ENCODE measurements at places on chromosomes 7 and 10.

GRCh38 chr7:29285861-29286260, 91.3 kb downstream of the CHN2 start:
- DNase-seq = no peak

- no peak for DNase-seq
These were observed 222.6 kb downstream of the SEMA3E start for GRCh38 chr7:83426325-83426724.

DNA sequence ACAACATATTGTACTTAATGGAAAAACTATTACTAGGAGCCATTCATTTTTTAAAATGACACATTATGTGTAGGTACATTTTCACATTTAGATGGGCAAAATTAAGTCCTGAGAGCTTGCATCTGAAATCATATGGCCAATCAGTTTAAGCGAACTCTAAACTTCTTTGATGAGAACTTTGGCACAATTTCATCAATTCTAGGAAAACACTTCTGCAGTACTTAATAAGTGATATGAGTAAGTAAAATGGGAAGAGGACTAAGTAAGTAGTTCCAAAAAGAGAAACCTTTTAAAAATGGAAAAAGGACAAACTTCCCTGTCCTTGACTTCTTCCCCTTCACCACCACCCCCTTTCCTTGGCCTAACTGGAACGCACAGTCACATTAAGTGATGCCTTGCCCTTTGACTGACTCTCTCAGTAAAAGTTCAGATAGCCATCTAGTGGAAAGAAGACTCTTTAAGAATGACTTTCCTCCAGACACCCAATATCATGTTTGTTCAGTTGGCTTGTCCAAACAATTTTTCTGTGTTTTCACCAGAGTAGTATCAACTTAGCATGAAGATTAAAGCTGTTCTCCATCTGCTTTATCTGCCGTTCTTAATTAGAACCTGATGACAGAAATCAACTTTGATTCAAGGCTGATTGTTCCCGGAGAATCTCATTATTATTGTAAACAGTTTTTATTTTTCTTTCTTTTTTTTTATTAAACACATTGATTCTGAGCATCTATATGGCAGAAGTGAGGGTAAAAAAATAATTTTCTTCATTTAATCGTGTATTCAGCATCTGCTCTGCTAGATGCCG, 45.1 kb downstream of the CNNM2 start:
- DNase-seq = no peak

DNA sequence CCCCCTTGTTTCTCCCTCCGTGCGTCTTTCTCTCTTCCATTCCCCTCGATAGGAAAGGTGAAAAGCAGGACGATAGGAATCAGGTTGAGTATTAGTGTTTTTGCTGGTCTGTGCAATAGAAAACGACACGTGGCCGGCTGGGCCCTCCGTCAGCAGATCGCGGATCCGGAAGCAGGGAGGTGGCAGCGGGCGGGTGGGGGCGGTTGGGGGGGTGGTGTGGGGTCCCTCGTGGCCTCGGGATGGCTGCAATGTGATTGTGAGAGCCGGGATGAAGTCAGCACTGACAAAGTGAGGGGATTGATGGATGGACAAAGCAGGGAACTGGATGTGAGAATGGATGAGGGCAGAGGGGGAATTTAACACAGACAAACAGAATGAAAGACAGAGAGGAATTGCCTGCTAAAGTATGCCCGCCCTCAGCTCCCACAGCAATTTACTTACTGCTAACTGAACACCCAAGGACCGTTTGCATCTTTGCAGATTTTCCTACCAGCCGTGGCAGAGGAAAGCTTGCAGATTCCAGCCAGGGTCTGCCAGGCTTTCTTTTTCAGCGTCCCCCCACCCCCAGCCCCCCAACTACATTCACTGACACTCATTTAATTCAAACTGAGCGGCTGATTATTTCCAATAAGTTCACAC, 280.9 kb downstream of the LRMDA start:
- DNase-seq = no peak

- no peak for DNase-seq
These were observed 234.2 kb downstream of the WDR11 start for GRCh38 chr10:121085367-121085766.

GRCh38 chr7:139487366-139488080, 4.0 kb upstream of the KLRG2 start:
- DNase-seq = no peak

GRCh38 chr10:111532139-111532538, 455.3 kb downstream of the ADRA2A start:
- no peak for DNase-seq

DNA sequence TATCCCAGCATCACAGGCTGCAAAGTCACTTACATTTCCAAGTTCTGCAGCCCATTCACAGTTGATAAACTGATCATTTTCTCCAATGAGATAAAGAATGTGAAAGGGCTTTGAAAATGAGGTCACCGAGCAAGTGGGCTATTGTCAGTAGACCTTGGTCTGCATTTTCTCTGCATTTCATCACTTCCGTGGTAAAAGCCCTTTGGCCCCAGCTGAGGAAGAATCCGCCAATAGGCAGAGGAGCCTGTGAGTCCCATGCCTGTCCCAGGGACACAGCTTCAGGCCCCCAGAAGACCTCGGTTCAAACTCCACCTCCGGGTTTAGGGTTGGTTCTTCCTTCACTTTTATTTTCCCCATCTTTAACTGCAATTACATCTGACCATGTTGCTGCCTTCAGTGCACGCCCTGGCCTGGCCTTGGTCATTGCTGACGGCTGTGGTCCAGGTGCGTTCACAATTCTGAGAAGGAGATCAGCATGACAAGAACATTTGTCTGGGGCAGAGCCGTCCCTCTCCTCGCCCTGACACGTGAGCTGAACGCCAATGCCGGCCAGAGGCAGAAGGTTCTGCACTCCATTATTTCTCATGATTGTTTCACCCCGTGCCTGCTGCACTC, 292.5 kb downstream of the TCERG1L start:
- DNase-seq = no peak

- DNase-seq = no peak
These were observed 116.0 kb downstream of the SLIT1 start for GRCh38 chr10:97069576-97070362.

GRCh38 chr10:94645285-94645684, 38.2 kb upstream of the CYP2C18 start:
- DNase-seq = no peak

GRCh38 chr10:7942859-7943258, 111.6 kb upstream of the GATA3 start:
- no peak for DNase-seq

Measured in NCI-H187 treated with DMSO at 0.1 percent for 48 hours (cell line).